ENCODE measurements at places on chromosomes 5 and 9. TPM values are rescaled to one million over a fixed set of nuclear protein-coding genes. Genes with fewer than 3 reads are reported as not detected.
A peak's percentile ranks its signal among the peaks of the same experiment; 100 is the strongest.

The EIF4E1B gene
- total RNA-seq: not detected

DNA sequence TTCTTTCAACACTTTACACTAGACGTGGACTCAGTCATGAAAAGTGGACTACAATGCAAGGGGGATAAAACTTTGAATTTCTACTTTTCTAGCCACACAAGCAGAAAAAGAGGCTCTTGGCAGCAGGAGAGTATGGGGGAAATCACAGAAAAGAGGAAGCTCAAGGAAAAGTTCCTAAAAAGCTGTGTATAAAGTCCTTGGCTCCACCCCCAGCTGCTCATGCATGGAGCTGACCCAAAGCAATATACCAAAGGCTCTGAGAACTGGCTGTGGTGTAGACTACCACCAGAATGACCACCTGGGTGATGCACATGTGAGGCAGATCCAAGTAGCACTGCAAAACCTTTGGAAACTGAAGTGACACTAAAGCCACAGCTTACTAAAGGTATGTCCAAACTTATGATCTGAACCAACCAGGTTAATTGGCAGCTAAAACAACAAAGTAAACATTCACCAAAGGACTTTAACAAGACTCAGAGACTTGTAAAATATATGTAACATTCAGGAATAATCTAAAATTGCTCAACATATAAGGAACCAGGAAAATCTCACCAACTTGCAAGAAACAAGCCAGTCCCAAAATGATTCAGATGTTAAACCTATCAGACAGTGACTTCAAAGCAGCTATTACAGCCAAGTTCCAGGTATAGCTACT, 55.5 kb upstream of the RASGRF2 start:
- no peak for DNase-seq

DNA sequence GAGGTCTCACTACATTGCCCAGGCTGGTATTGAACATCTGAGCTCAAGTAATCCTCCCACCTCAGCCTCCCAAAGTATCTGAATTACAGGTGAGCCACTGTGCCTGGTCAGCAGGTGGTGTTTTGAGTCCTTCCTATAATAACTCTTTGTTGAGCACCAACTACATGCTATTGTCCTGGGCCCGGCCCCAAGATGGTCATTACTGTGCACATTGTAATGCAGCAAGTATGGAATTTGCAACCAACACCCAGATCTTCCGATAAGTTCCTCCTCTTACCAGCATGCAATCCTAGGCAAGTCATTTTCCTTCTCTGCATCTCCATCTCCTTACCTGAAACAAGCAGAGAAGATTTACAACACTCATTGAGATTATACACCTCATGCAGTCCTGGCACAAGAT, 510.3 kb upstream of the KLF4 start:
- no peak for DNase-seq

The DOCK2 gene
- 0.17 TPM for total RNA-seq

- DNase-seq: peak; percentile 61
These were observed 82.1 kb downstream of the GAPVD1 start for GRCh38 chr9:125343518-125344275.

The OTP gene
- not detected for total RNA-seq

The DBH gene
- total RNA-seq: not detected

DNA sequence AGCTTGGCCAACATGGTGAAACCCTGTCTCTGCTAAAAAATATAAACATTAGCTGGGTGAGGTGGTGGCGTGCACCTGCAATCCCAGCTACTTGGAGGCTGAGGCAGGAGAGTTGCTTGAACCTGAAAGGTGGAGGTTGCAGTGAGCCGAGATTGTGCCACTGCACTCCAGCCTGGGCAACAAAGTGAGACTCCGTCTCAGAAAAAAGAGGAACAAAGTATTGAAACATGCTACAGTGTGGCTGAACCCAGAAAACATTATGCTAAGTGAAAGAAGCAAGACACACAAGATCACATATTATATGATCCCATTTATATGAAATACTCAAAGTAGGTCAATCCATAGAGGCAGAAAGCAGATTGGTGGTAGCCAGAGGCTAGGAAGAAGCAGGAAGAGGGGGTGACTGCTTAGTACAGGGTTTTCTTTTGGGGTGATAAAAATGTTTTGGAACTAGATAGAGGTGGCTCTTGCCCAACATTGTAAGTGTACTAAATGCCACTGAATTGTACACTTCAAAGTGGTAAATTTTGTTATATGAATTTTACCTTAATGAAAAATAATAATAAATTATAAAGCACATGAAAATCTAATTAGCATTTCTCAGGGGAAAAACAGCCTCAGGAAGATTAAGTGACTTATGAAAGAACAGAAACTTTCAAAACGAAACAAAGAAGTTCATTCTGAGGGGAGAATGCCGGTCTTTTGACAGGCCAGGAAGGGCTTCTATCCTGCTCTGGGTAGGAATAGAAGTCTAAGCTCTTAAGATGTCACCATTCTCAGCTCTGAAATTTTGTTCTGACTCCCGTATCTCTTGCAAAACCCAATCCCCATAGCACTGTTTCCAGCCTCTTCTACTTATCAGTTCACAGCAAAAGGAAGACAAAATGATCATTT, 161.1 kb upstream of the TBCA start:
- DNase-seq: no peak

The SLIT3 gene
- total RNA-seq: not detected

DNA sequence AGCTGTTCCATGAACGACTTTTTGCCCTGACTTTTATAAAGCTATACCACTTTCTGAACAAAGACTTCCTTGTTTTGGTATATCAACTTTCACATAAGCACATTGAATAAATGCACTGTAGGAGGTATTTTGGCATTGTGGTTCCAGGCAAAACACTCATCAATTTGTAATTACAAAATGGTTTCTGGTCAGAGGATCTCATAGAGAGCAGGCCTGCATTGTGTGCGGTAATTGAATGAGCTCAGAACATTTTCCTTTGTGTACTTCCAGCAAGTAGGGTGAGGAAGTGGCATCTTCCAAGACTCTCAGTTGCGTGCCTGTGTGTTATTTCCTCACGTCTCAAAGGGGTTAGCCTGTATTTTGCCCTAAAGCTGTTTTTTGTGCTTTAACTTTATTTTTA, 89.2 kb downstream of the PDE6A start:
- DNase-seq: peak; percentile 53

The TUSC1 gene
- total RNA-seq: 9.4 TPM

DNA sequence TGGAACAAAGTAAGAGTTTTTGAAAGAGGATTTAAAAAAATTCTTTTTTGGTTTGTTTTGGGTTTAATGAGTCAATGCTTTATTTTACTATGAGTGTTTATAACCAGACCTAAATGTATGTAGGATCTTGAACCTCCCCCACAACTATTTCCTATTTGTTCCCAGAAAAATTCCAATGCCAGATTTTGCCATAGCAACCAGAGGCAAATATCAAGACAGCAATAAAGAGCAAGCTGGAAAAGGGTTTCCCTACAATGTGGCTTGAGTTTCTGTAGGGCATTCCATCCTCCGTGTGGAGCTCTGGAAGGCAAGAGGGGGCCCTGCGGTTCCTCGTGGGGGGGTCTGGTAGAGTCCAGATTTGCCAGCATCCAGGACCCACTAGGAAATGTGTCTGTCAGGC, 27.8 kb upstream of the GDNF start:
- DNase-seq: no peak

- no peak for DNase-seq
These were observed 25.9 kb upstream of the SLC12A7 start for GRCh38 chr5:1137567-1138444.

- DNase-seq: no peak
These were observed 401.9 kb downstream of the ZSWIM6 start for GRCh38 chr5:61734001-61734400.

The TIGD6 gene
- total RNA-seq: 5.3 TPM

DNA sequence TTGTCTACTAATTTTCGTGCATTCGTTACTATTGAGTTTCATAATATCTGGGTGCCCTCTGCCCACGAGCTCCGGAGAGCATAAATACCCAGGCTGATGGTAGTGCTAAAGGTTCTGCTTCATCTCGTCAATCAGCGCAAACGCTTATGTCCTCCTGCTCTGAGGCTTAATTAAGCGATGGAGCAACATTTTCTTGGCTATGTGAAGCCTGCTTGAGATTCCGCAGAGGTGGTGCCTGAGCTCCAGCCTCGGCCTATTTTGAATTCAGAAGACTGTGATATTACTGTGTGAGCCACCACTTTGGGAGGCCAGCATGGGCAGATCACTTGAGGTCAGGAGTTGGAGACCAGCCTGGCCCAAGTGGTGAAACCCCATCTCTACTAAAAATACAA, 44.8 kb downstream of the ANXA2R start:
- peak; percentile 50 for DNase-seq

- no peak for DNase-seq
These were observed 12.2 kb upstream of the PRXL2C start for GRCh38 chr9:96667363-96667728.

The TMEM215 gene
- total RNA-seq: not detected

GRCh38 chr5:123665822-123666371, 153.9 kb downstream of the CSNK1G3 start:
- DNase-seq: no peak

The DAB2 gene
- total RNA-seq: 129 TPM

- no peak for DNase-seq
These were observed 226.0 kb downstream of the CCDC171 start for GRCh38 chr9:15778861-15779260.

DNA sequence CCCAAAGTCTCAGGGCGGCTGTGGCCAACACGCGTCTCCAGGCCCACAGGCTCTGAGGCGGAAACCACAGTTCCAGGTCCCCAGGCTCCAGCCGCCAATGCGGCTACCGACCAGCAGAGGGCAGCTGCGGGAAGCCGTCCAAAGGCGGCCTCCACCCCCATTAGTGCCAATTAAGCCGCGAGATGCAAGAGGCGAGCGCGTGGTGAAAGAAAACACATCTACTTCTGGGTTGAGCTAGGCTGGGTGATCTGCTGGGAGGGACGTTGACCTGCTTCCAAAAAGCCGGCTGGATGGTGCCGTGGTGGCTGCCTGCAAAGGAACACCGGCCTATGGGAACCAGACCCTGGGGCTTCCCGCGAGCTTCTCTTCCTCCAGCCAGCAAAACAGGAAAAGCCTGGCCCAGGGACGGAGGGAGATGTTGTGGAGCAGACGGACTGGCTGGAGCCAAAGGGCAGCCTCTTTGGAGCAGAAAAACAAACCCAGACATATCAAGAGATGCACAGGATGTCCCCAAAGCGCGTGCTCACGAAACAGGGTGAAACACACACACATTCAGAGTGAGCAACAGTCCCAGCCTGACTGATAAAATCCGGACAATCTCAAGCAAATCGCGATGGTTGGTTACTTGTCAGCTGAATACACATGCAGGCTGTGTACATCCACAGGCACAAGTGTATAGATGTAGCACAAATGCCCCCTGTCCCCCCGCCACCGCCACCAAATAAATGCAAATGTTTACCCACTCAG, 187.1 kb upstream of the BRINP1 start:
- DNase-seq: peak; percentile 80

DNA sequence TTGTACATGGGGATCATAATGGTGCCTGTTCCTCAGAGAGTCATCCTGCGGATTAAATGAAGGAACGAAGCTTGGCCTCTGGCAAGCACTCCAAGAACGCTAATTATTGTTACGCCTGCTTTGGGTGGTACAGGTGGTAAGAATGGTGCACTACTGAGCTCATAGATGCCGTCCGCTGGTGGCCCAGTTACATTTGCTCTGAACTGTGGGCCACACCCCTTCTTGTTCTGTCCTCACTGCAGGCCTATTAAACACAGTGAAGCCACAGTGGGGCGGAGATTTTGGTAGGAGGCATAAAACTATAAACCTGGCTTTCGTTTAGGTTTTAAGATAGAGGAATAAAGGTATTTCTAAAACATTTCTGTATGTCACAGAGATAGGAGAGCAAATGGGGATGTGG, 40.6 kb upstream of the FER start:
- no peak for DNase-seq

- no peak for DNase-seq
These were observed 14.6 kb upstream of the PRR16 start for GRCh38 chr5:120449501-120449900.

DNA sequence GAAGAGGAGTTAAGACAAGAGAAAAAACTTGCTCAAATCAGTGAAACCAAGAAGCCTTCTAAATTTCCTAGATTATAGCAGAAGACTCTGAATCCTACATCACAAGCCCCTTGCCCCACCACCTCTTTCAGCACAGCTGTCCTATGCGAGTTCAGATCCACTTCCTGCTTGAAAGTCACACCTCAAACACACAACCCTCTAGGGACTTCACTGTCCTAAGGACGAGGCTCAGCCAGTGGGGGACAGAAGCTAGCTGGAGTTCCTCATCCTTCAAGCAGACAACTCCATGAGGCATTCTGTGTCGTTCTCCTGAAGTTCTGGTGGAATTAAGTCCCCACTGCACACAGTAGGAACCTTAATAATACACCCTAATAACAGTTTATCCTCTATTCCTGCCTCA, 44.3 kb downstream of the NRG2 start:
- no peak for DNase-seq

The TMEM174 gene
- total RNA-seq: not detected

DNA sequence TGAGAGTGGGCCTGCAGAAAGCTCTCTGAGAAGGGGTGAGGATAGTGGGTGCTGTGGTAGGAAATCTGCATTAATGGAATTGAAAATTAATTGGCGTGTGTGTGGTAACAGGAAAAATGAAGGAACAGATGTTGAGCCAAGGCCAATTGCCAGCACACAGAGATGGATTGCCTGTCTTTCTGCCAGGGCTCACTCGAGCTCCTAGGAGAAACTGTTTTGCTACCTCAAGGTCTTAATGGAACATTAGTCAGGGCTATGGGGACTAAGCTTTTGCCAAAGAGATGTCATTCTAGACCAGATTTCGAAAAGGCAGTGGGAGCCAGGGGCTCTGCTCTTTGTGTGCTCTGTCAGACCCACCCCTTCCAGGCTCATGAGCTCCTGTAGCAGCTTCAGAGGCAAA, 124.0 kb upstream of the EFNA5 start:
- DNase-seq: no peak

DNA sequence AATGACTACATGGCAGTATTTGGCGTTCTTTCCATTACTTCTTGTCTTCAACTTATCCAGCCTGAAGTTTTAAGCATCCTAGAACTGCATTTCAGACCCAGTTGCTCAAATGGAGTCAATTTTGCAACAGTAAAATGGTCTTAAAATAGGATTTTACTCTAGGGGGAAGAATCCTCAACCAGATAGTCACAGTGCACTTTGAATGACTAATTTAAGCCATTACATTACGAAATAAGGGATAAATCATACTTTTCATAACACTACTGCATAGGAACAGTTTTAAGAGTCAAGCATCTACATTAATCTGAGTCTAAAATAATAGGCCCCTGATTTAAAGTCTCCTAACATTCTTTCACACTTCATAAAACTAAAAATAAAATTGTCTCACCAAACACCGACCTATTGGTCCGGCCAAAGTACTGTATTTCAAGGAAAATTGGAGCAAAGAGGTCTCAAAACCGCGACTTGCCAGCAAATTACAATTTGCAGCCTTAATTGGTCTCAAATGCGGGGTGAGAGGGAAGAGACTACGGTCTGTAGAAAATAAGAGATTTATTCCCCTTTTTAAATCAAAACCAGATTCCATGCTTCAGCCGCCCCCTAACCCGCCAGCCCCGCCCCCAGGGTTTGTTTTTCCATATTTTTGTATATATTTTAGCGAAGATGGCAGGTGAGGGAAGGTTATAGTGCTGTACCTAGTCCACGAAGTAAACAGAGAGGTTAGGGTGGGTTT, 1.2 kb upstream of the SMARCA2 start:
- DNase-seq: no peak

Data from dermis blood vessel endothelial cell (primary cell).